ENCODE measurements at places on chromosomes 6 and 20.

- no peak for DNase-seq
These were observed 20.7 kb upstream of the RREB1 start for GRCh38 chr6:7087066-7087465.

DNA sequence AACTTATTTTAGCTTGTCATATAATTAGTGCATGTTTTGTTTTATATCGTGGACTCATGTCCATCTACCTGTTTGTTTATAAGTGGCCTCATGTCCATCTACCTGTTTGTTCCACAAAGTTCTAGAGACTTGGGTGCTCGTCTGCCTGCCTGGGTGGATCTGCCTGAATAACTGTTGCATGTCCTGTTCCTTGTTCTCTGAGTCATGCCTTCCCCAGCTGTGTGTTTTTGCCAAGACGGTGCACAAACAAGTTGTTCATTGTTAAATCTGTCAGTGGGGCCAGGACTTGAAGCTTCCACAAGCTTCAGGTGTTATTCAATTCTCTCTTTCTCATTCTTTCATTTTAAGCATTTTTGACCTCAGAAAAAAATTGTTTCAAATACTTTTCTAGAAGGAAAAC, 358.0 kb upstream of the CITED2 start:
- DNase-seq = no peak

DNA sequence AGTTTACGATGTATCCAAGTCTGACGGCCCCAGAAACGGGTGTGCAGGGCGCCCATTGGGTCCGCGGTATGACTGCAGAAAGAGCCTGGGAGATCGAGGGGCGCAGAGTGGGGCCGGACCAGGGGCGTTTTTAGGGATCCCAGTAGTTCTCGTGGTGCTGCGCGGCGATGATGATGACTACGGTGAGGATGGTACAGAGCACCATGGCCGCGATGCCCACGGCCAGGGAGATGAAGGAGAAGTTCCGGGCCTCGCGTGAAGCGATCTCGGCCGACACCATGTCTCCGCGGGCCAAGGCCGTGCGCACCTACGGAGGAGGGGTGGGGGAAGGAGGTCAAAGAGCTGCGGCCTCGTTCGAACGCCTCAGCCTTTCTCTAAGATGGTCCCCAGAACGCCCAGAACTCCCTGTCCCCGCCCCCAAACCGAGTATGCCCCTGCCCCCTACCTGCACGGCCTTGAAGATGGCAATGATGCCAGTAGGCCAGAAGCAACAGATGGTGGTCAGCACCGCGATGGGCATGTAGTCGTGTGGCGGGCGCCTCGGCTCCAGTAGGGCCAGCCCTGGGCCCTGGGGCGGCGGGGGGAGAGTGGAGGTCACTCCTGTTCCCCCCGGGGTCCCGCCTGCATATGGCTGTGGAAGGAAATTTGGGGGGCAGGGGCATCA, 2.5 kb downstream of the PRRT1 start:
- DNase-seq = no peak

GRCh38 chr6:127343809-127344659, 625 bp upstream of the ECHDC1 start:
- DNase-seq = no peak

GRCh38 chr6:37005827-37006567, 542 bp downstream of the FGD2 start:
- no peak for DNase-seq

GRCh38 chr6:28988536-28989311, 16.4 kb downstream of the ZNF311 start:
- no peak for DNase-seq

DNA sequence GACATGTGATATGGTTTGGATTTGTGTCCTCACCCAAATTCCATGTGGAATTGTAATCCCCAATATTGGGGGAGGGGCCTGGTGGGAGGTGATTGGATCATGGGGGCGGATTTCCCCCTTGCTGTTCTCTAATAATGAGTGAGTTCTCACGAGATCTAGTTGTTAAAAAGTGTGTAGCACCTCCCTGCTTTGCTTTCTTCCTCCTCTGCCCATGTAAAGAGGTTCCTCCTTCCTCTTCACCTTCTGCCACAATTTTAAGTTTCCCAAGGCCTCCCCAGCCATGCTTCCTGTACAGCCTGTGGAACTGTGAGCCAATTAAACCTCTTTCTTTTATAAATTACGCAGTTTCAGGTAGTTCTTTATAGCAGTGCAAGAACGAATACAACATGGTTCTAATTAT, 2.1 kb upstream of the ZNF451 start:
- no peak for DNase-seq

DNA sequence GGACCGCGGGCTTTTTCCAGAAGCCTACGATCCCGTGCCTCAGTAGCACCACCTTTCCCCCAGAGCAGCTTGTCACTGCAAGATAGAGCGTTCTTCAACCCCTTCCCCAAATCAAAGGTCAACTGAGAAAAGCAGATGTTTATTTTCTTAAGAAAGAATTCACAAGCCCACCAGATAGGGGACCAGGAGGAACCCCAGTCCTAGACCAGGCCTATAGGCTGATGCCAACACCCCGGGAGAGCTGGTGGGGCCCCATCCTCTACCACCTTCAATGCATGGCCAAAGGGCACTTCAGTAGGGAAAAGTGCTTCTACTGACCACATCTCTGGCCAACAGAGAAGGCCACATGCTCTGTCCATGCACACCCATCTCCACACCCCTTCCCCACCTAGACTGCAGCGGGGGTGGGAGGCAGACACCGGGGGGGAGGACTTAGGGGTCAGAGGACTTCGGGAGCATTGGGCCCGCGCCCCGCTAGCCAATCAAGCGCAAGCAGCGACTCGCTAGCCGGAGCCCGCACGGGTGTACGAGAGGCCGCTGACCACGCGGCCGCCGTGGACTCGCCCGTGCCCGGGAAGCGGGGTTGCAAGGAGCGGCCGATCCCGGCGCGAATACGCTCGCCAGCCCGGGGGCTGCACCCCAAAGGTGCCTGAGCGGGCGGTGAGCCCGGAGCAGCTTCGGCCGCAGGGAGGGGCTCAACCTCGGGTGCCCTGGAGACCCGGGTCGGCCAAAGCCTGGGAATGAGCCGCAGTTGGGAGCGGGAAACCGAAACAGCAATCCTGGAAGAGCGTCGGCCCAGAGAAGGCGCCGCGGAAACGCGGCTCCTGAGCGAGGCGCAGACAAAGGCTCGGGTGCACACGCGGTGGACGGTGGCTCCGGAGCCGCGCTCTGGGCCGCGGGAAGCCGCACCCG, 2.8 kb downstream of the PDE10A start:
- no peak for DNase-seq

DNA sequence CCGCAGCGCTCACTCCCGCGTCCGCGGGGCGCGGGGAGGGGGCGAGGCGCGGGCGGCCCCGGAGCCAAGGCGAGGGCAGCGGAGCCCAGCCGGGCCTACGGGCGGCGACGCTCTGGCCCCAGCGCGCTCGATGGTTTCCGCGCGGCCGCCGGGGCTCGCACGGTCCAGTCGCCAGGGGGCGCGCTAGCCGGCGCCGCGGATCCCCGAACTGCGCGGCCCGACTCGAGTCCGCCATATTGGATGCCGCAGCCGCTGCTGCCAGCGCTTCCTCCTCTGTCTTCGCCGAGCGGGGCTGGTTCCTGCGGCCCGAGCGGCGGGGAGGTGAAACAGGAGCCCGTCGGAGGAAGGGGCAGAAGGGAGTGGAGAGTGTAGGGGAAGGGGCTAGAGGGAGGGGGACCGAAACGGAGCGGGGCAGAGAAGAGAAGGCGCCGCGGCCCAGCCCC, at the start of gene SCAF8:
Gene SCAF8 (plus strand): TSS at position 234 of the 443 bp plus-strand sequence. CDS start 485 bp downstream, outside the sequence.
- DNase-seq = peak; percentile 85

GRCh38 chr6:33193619-33194018, 1.4 kb upstream of the COL11A2 start:
- no peak for DNase-seq

- no peak for DNase-seq
These were observed 307.7 kb downstream of the MMUT start for GRCh38 chr6:49155316-49155715.

DNA sequence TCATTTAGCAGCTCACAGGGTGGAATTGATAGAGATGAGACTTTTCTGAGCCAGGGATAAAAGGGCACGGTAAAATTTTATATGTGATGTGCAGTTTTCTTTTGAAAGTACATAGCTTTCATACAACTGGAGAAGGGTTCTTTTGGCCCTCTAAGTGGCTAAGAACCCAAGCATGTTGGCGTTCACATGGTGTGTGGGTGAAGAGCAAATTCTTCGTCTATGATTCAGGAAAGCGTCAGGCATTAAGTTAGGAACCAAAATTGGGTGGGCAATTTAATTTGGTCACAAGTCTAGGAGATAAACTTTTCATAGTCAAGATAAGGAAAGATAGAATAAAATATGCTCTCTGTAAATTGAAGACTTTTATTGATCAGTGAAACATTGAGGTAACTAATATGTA, 153.9 kb downstream of the UTRN start:
- no peak for DNase-seq

DNA sequence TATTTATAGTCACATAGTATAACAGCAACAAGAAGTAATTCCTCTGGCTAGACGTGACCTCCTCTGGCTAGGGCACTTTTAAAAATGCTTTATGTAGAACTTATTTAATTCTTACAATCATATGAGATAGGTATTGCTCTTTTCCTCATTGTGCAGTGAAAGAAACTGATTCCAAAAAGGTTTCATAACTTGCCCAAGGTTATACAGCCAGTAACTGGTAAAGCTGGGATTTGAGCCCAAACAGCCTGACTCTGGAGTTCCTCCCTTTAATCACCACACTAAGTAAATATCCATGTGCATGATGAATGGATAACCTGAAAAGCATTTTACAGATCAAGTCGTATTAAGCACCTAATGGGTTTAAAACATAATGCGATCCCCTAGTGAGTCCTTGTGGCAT, 214.6 kb downstream of the PRL start:
- DNase-seq = no peak

GRCh38 chr20:35511814-35512420, 17.5 kb downstream of the C20orf173 start:
- peak; percentile 61 for DNase-seq

- DNase-seq = no peak
These were observed 80.2 kb downstream of the PLCB1 start for GRCh38 chr20:8212286-8212685.

DNA sequence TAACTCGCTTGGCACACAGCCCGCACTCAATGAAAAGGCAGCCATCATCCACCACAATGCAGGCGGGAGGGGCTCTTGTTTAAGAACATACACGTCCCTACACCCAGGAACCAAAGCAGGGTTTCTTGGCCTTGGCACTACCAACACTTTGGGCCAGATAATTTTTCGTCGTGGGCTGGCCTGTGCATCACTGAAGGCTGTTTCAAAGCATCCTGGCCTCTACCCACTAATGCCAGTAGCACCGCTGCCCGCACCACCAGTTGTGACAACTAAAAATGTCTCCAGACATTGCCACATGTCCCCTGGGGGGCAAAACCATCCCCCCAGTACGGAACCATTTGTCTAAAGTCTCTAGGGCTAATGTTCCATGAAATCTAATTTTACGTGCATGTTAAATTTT, 13.0 kb downstream of the UQCC2 start:
- no peak for DNase-seq

GRCh38 chr20:25544311-25544710, 41.0 kb downstream of the NINL start:
- DNase-seq = no peak

DNA sequence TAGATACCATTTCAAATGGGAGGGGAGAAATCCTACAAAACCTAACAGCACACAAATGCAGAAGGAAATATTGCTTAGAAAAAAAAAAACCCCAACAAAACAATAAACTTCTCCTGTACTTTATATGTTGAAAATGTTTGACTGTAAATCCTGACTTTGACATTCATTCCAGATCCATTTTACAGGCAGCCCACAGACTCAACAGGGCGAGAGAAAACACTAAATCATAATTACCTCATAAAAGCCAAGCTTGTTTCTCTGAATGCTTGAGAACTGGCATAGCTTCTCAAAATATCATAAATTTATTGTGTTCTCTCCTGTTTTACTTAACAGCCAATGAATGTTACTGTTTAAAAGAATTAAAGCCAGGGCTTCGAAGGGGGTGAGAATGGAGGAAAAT, 273.2 kb downstream of the CD83 start:
- DNase-seq = no peak

DNA sequence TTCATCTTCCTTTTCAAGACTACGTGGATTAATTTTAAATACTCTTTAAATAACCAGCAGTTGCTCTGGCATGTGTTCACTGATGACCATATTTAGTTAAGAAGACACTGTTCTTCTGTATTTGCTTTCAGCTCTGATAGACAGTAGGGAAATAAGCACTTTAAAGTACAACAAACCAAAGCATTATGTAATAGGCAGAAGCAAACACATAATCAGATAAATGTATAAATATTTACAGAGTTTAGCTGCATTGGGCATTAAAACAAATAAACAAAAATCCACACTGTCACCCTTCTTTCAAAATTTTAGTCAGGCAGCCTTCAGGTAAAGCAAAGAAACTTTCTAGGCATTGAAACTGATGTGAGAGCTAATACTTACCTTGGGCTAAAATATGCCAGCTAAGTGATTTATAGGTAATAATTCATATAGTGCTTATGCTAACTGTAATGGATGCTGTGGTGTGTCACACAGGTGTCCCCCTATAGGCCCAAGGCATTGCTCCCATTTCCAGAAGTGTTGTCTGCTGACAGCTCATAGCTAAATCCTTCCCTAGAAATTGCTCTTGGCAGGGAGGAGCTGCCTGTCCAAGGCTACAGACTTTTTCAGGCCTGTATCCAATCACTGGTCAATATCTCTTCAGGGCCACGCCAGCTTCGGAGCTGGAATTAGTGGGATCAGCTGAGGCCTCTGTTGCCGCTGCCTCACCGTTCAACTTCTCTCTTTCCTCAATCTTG, 111.5 kb upstream of the CITED2 start:
- no peak for DNase-seq

- no peak for DNase-seq
These were observed 46.2 kb upstream of the ARMH2 start for GRCh38 chr6:24844903-24845302.

DNA sequence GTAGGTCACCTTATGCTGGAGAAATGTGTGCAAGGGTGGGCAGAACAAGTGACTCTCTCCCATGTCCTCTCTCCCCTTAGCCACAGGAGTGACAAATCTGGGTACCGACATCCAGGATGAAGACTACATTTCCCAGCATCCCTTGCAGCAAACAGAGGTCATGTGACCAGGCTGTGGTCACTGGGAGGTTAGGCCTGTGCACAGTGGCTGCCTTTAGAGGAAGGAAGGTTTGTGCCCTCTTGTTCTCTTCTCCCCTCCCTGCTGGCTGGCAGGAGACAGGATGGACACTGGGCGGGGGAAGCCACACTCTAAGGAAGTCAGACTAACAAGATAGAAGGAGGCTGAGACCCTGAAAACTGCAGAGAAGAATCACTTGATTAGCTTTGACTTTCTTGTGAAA, 360.2 kb downstream of the PREX1 start:
- DNase-seq = no peak

- no peak for DNase-seq
These were observed 232.6 kb upstream of the CDYL start for GRCh38 chr6:4543596-4543995.

GRCh38 chr20:43102394-43102793, 87.3 kb downstream of the PTPRT start:
- peak; percentile 21 for DNase-seq

DNA sequence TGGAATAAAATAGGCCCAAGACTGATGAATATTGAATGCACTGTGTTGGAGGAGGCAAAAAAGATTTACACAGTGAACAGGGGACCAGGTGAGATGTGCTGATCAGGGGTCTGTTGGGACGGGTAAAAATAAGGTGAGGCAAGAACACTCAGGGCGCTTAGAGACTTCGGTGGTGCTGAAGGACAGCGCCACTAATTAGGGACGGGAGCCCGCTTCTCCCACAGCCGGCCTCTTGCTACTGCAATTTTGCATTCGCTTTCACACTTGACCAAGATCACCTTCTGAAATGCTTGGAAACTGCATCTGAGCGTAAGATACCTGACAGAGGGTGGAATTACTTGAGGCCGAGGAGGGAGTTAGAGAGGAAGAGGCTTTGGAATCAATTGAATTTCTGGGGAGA, 7.3 kb downstream of the TFAP2D start:
- peak; percentile 18 for DNase-seq

Measured in HuH-7 (cell line).